ENCODE measurements at places on chromosomes 12 and 14.
A peak's percentile ranks its signal among the peaks of the same experiment; 100 is the strongest.

DNA sequence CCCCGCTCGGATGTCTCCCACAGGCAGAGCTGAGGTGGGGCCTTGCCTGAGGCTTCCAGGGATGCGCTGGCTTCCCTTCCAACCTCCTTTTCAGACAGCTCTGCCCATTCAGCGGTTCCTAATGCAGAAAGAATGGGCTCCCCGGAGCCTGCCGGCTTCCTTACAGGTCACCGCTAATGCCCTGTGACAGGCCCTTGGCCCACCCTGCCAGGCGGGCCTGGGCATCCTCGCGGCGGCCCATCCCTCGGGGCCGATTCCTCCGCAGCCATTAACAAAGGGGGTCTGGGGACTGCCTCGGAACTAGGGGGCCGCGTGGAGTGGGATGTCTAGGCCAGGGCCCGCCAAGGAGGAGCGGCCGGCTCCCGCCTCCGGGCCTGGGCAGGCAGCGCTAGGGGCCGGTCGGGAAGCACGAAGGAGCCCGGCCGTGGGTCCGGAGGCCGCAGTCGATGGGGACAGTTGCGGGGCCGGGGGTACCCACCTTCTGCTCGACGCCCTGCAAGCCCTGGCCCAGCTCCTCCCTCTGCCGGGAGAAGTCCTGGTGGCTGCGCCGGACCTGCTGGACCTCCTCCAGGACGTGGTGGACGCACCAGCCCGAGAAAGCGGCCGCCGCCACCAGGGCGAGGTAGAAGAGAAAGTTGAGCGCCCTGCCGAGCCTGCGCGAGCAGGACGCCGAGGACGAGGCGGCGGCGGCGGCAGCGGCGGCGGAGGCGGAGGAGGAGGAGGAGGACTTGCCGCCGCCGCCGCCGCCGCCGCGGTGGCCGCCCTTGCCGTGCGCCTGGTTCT is 738 bp downstream of the CKAP4 start:
- DNase-seq: peak; percentile 55

DNA sequence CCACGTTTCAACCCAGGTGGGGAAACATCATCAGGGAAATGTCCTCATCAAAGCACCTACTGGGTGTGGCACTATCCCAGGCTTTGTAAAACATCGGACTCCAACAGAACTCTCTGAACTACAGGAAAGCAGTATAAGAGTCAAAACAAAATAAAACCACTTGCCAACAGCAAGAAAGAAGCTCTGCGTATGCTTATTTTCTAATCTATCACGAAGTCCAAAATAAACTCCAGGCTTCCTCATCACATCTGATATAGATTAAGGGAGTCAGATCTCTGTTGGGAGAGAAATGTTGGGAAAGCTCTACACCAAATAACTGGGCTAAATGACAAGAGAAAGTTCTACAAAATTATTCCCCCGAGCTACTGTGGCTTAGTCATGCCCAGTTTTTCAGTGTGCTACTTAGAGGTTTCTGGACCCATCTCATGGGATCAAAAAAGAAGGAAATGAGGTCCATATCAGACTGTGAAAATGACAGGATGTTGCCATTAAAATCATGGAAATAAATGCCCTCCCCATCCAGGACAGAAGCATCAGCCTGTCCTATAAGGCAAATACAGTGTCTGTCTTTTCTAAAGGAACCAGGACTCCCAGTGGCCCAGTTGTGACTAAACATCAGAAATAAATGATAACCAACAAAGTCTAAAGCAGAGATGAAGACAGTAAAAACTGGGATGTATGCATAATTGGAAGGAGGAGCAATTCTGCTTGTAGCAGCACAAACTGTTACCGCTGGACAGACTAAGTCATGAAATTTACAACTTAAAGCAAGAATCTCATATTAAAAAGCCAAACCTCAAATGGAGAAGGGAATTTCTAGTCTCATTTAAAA is 149.5 kb downstream of the STXBP6 start:
- no peak for DNase-seq

- DNase-seq: no peak
These were observed 6.5 kb upstream of the PNMA1 start for GRCh38 chr14:73720636-73721035.

DNA sequence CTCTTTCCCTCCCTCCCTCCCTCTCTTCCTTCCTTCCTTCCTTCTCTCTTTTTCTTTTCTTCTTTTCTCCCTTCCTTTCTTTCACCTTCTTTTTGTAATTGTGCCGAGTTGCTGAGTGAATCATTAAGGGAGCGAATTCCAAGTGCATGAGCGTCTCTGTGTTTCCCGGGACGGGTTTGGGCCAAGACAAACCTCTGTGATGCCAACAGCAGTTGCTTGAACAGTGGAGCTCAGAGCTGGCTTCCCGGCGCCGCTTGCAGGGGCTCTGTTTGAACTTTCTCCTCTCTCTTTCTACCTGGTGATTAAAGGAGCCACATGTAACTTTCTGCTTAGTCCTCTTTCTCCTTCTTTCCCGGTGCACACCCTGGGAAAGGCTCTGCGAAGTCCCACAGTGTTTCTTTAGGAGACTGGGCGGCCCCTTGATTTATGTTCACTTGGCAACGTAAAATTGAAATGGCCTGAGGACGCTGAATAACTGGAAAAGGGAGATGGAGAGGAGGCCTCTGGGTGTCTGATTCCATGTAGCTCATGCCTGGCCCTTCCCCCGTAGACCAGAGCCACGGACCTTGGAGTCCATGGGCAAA is 33.7 kb upstream of the MAP1LC3B2 start:
- DNase-seq: peak; percentile 31

- peak; percentile 21 for DNase-seq
These were observed 201.5 kb downstream of the FOXN3 start for GRCh38 chr14:89215531-89215930.

GRCh38 chr12:25438638-25439037 is 114.4 kb downstream of the LMNTD1 start:
- no peak for DNase-seq

DNA sequence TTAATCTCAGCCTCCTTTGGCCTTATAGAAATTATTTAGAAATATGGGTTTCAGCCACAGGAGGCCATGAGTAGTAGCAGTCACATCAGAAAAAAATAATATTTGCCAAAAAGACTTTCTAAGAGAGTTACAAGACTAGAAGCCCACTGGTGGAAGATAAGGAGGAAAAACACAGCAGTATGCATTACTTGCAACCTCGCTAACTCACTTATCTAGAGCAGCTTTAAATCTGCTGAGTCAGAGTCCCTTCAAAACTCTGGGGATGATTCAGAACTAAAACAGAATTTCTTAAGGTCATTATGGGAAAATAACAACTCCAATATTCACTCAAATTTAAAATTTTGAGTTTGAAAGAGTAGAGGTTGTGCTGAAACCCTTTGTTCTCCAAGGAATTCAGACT is 6.2 kb downstream of the OR4K17 start:
- DNase-seq: no peak

- DNase-seq: no peak
These were observed 482.5 kb downstream of the FLRT2 start for GRCh38 chr14:86012461-86012860.

DNA sequence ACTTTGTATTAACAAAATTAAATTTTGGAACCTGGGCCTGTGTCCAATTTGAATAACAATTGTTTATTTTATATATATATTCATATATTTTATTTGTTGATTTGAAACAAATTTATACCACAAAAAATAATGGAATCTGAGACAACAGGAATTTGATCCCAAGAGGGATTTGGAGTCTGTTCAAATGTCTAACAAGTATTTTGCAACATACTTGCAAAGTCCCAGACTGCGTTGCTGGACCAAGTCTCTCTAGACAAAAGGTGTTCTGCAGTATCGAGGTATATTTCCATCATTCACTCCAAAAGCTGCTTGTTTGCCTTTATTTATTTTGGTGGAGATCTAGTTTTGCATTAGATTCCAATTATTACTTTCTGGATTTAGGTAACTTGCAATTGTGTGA is 68.7 kb upstream of the PTPRR start:
- DNase-seq: no peak

DNA sequence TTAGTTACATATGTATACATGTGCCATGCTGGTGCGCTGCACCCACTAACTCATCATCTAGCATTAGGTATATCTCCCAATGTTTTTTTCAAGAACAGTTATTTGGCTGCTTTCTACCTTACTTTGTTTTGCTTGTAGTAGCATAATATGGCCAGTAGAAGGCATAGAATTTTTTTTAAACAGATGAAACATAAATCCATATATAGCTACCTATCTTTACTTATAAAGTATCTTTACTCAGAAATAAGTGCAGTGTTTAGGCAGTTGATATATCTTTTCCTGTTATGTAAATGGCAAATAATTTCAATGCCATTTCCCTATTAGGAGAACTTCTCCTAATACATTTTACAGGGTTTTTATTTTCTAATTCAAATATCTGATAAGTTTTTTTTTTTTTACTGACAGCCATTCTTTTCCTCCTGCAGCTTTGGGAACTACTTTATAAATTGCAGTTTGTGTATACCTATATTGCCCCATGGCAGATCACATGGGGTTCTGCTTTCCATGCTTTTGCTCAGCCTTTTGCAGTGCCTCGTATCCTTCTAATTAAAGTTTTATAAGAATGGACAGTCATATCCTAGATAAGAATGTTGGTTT is 143.1 kb downstream of the PCNX1 start:
- DNase-seq: no peak

- no peak for DNase-seq
These were observed 887.6 kb upstream of the SEL1L start for GRCh38 chr14:82421286-82421685.

GRCh38 chr12:88145567-88146505 is 3.7 kb downstream of the TMTC3 start:
- DNase-seq: no peak

GRCh38 chr14:105335735-105336476 is 21.4 kb downstream of the PACS2 start:
- DNase-seq: no peak
